ENCODE measurements at places on chromosomes 4 and X. TPM values are rescaled to one million over a fixed set of nuclear protein-coding genes. Genes with fewer than 3 reads are reported as not detected.

DNA sequence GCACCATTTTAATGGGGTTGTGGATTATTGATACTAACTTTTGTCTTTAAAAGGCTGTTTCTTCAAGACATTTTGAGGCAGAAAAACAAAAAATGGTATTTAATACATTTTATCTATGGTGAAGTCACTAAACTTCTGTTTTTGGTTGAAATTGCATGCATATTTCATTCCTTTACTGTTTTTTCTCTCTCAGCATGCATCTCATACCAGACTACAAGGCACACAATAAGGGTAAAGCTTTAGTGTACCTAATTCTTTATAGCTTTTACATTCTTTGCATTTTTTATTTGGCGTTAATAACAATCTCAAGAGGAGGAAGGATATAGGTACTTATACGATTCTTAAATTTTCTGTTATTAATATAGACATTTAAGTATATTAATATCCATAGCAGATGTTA, 151.0 kb upstream of the DKK2 start:
- no peak for DNase-seq

The TDO2 gene
- 1.0 TPM for total RNA-seq

DNA sequence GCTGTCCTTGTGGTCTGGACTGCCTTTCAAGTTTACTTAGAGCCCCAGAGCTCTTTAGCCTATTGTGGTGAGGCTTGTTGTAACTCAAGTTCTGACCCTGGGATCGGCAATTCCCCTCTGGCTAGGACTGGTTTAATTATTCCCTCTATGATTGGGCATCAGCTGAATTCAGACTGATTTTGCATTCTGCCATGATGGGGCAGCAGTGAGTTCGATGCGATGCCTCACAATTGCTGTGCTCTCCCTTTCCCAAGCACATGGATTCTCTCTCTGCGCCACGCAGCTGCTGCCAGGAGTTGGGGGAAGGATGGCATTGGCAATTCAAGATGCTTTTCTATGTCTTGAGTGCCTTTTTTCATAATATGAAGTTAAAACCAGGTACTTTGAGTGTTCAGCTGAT, 327.8 kb upstream of the CXorf51B start:
- DNase-seq, result no peak

DNA sequence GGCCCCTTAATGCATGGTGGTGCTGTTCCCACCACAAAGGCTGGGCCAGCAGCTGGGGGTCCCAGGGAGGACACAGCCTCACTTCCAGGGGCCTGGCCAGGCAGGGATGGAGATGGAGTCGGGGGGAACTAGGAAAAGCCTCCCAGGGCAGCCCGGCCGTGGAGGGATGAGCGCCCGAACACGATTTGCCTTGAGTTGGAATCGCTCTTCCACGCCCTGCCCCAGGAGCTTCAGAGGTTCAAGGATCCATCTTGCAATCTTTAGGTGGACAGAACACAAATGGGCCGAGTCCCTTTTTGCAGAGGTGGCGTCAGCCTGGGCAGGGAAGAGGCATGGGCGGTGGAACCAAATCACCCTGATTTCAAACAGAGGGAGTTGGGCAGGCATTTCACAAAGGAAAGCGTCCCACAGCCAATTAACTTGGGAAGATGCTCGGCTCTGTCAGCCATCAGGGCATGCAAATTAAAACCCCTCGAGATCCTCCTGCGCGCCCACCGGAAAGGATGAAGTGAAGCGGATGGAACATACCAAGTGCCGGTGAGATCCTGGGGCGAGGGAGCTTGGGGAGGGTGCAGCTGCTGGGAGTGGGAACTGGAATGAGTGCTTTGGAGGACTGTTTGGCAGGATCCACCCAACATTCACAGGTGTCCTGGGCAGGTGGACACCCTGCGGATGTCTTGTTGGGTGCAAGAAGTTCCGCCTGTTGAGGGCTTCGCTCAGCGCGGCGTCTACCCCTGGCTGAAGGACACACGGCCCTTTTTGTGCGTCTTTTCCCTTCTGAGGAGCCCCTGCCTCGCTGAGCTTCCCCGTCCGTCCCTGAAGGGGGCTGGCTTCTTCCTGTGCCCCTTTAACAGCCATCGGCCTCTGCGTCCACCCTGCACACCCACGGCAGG, 75.7 kb downstream of the HTRA3 start:
- DNase-seq, result no peak

The CDS1 gene
- 17.9 TPM for total RNA-seq

- no peak for DNase-seq
Measured at GRCh38 chr4:41155194-41155830, 59.0 kb downstream of the APBB2 start.

The TMLHE gene
- total RNA-seq, result 27.2 TPM

The ARMCX4 gene
- 29.8 TPM for total RNA-seq

GRCh38 chrX:155778844-155779553, 102.1 kb upstream of the VAMP7 start:
- DNase-seq, result no peak
